ENCODE measurements at places on chromosomes 11 and 22.
A peak's percentile ranks its signal among the peaks of the same experiment; 100 is the strongest.

DNA sequence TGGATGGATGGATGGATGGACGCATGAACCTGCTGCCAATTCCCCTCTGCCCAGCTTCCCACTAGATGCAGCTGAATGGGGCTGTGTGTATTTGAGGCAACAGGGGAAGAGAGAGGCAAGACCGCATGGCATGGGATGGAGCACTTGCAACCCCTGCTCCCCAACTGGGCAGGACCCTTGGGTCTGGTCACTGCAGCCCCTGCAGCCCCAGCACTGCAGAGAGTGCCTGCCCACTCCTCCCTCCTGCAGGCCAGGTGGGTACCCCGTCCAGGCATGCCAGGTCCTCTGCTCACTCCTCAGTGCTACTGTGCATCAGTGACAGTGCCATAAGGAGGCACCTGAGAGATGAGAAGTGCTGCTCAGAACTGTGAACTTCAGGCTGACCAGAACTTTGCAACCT lies 40.3 kb downstream of the OSBPL5 start:
- DNase-seq, result no peak

DNA sequence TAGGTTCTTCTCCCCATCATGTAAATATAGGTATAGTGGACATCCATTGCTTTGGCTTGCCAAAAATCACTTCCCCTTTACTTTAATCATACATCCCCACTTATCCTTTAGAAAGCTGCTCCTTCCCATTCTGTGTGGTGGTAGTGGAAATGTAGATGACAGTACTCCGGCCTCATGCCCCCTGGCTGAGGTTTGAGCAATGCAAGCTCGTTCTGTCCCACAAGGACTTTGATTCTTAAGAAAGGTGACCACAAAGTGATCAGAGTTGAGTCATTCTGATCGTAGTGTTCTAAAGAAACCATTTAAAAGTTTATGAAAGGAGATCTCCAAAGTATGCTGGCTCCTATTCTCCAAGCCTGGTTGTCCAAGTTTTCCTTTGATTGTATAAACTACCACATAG lies 10.9 kb downstream of the TUG1 start:
- DNase-seq, result no peak

- no peak for DNase-seq
Measured at GRCh38 chr11:130728185-130729180, 187.8 kb downstream of the SNX19 start.

- DNase-seq, result no peak
Measured at GRCh38 chr22:20558534-20558933, 51.1 kb downstream of the MED15 start.

DNA sequence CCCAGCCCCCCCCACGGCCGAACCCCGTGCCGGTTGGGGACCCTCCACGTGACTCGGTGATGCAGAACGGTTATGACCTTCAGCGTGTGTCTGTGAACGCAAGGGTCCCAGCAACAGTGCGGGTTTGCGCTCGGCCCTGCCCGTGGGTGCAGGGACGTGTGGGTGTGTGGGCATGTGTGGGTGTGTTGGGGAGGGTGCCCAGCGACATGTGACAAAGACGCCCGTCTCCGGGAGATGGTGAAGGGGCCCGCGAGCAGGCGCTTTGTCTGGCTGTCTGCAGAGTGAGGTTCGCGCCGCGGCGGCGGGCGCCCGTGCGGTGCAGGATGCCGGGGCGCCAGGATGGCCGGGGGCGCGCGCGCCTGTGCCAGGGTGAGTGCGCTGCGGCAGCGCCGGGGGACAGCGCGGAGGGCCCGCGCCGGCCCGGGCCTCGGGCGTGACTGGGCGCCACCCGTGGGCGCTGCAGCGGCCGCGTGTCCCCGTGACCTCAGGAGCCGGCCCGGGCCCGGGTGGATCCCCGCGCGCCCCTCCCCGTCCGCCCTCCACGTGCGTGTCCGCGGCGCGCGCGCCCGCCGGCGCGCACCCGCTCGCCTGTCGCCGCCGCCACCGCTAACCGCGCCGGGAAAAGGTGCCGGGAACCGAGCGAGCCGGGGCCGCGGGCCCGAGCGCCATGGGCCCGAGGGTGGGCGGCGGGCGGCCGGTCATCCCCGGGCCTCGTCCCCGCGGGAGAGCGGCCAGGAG lies at the start of gene LRFN4:
Gene LRFN4, plus strand, starts transcription at position 569 of the 738 bp plus-strand sequence. CDS start 681 bp downstream, outside the sequence.
- peak; percentile 73 for DNase-seq

DNA sequence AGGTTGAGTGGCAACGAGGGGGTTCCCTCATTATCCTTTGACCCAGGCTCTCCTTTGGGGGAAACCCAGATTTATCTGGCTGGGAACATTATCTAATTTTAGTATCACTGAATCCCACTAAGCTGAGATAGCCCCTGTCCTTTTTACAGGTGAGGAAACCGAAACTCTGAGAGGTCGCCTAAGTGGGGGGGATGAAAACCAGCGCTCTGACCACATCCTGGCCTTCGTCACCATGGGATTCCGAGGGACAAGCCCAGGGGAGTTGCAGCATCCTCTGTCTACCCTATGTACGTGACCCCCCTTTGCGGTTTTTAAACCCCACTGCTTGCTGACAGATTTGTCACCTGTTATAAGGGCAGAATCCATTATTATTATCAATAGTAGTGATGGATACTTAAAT lies 61.0 kb downstream of the ISX start:
- no peak for DNase-seq

Data from anterior cingulate cortex (tissue), 58 donors.